Cortex of kidney (tissue), 1 donor: ENCODE measurements at places on chromosomes 13 and 19.

- no peak for DNase-seq
These were observed 46.0 kb upstream of the STK24 start for GRCh38 chr13:98622931-98623331.

- no peak for DNase-seq
These were observed 88.8 kb upstream of the GJB6 start for GRCh38 chr13:20320885-20321284.

DNA sequence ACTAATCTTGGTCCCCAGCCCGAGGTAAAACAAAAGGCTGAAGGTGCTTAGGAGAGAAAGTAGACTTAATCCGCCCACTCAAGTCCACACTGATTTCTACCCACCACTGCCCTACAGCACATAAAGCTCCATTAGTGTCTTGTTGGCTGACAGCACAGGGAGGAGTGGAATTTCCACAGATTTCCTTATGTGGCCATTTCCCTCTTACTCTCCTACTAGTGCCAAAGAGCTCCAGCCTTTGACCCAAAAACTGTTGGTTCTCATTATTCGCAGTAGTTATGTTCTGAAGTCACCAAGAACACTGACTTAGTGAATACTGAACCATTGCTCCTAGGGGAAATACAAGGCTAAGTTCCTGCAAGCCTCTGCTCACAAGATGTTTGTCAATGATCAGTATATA is 61.2 kb downstream of the RAB20 start:
- no peak for DNase-seq

DNA sequence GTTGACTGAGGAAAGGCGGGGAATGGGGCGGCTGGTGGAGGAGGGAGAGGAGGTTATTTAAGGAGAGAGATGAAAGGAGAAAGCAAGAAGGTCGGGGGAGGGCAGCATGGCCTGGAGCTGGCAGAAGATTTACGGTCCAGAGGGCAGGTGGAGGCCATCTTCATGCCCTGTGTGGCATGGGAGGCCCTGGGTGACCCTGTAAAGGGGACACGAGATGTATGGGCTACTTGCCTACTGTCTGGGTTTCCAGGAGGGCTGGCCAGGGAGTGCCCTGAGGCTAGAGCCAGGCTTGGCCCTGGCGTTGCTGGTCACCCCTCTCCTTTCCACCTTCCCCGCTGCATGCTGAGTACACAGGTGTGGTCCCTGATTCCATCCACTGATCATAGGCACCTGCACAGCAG is 6.1 kb downstream of the WTIP start:
- DNase-seq = no peak

DNA sequence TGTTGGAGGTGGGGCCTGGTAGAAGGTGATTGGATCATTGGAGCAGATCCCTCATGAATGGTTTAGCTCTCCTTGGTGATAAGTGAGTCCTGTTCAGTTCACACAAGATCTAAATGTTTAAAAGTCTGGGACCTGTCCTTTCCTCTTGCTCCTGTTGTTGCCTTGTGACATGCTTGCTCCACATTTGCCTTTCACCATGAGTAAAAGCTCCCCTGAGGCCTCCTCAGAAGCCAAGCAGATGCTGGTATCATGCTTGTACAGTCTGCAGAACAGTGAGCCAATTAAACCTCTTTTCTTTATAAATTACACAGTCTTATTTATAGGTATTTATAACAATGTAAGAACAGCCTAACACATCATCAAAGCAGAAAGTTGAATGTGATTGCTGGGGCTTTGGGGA is 24.2 kb upstream of the RFC3 start:
- no peak for DNase-seq

DNA sequence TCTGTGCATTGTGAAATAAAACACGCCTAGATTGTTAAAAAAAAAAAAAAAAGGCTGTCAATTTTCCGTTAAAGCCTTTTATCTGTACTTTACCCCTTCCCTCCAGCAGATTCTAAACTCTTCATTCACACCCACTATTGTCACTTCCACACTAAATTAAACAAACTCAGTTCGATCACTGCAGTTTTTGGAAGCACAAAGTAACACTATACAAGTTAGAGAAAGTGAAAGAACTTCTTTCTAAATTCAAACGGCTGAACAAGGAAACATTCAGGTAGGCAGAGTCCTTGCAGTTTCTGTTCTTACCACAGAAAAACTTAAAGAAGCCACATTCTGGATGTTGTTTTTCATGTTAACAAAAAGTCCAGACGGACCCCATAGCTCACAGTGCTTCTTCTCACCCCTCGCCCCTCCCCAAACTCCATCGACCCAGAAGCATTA is 27.5 kb upstream of the UBE2L5 start:
- DNase-seq = no peak

- no peak for DNase-seq
These were observed 122.3 kb downstream of the B3GLCT start for GRCh38 chr13:31322026-31322425.

DNA sequence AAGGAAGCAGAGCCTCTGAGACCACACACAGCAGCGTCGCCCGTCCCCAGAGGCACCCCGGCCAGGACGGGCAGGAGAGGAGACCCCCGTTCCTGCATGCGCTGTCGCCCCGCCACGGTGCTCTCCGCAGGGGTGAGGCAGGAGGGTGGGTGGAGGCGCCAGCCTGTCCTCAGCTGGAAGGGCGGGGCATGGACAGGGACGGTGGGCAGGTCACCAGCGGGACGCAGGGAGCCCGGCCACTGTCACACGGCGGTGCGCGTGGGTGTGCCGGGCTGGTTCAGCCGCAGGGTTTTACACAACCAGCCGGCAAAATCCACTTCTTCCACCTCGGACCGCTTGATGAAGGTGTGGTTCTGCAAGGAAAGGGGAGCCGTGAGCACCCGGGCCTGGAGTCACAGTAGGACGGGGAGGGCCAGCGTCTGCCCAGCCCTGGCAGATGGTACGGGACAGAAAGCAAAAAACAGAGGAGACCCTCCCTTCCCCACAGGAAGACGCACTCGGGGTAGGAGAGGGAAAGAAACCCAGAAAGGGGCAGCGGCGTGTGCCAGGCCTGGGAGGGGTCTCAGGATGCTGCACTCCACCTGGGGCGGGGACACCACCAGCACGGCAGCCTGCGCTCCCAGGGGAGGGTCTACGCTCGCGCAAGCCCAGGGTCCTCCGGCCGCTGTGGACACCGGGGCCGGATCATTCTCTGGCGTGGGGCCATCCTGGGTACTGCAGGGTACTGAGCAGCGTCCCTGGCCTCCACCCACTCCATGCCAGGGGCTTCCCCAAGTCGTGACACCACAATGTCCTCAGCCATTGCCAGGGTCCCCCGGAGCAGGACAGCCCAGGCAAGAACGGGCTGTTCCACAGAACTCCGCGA is 23.9 kb upstream of the ZBTB7A start:
- DNase-seq = no peak

- DNase-seq = no peak
These were observed 14.4 kb downstream of the CABP5 start for GRCh38 chr19:48029431-48029830.

DNA sequence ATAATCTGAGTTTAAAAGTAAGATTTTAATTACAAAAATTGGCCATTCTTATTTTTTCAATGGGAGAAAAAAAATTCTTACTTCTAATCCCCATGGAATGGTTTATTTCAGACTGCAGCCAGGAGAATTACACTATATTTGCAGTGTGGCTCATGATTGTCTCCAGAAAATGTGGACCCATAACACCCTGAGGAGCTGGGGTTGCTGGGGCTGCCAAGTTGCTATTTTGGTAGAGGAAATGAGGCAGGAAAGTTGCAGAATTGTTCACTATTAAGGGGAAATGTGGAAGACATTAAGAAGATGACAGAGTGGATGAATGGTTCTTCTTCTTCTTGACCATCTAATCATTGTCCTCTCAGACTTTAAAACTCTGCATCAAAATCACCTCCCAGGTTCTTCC is 4.6 kb upstream of the SCEL start:
- DNase-seq = no peak

DNA sequence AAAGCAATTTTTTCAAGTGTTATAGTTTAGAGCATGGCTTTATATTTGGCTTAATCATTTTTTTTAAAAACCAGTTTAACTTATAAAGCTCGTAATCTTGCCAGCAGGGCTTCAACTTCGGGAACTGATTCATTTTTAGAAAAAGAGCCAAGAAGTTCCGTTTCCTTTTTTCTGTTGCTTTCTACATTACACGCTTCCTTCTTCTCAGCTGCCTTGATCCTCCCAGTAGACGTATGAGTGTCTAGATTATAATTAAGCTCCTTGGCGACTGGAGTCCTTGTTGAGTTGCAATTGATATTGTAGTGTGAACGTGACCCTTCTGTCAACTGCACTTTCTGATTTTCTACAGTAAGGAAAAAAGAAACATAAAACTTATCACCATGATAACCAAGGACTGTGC is 497.2 kb downstream of the DIAPH3 start:
- no peak for DNase-seq

GRCh38 chr19:30394481-30395151 is 22.4 kb downstream of the ZNF536 start:
- DNase-seq = no peak

- no peak for DNase-seq
These were observed 23.8 kb downstream of the LCP1 start for GRCh38 chr13:46158222-46158621.

DNA sequence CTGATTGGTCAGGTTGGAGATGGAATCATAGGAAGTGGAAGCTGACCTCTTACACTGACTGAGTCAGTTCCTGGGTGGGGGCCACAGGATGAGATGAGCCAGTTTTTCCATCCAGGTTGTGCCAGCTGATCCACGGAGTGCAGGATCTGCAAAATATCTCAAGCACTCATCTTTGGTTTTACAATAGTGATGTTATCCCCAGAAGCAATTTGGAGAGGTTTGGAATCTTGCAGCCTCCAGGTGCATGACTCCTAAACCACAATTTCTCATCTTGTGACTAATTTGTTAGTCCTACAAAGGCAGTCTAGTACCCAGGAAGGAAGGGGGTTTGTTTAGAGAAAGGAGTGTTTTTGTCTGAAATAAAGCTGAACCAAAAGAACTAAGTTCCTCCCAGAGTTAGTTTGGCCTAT is 212.8 kb downstream of the SLITRK6 start:
- no peak for DNase-seq

- no peak for DNase-seq
These were observed 14.0 kb upstream of the CELF5 start for GRCh38 chr19:3210347-3211017.

GRCh38 chr19:51777570-51778462 is 16.8 kb downstream of the FPR2 start:
- DNase-seq = no peak

GRCh38 chr13:104759069-104759468 is 1692.9 kb upstream of the SLC10A2 start:
- no peak for DNase-seq

GRCh38 chr19:55809381-55810058 is 22.3 kb downstream of the NLRP11 start:
- DNase-seq = no peak

- no peak for DNase-seq
These were observed 6.3 kb downstream of the PLEKHF1 start for GRCh38 chr19:29671393-29672160.

- DNase-seq = no peak
These were observed 5.8 kb downstream of the DYRK1B start for GRCh38 chr19:39828015-39828653.

DNA sequence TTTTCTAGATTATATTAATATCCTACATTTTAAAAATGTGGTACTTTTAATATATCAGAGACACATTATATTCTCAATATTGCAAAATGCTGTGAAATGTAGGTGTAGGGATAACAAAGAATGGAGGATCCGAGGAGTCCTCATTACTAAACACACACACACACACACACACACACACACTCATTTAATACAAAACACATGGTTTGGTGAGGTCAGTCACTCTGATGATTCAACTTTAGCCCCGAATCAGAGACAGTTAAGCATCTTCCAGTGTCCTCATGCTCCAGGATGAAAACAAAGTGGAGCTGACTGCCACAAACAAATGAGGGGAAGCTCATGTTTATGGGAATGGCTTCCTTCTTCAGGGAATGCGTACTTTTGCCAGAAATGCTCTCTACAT is 147.5 kb downstream of the CYSLTR2 start:
- DNase-seq = no peak

DNA sequence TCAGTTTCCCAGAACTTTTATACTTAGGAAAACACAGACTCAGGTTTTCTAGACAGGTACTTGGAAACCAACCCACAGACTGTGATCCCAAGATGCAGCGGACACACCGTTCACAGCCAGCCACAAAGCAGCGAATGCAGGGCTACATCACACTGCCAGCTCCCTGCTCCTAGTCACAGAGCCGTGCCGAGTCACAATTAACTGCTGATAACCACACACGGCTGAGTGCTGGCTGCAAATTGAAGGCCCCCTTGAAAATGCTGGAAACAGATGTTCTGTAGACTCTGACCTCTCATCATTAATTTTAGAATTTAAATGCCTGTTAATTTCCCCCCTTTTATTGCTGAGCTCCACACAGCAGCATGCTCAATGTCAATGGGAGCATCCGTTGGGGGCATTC is 78.6 kb upstream of the SIAH3 start:
- no peak for DNase-seq

DNA sequence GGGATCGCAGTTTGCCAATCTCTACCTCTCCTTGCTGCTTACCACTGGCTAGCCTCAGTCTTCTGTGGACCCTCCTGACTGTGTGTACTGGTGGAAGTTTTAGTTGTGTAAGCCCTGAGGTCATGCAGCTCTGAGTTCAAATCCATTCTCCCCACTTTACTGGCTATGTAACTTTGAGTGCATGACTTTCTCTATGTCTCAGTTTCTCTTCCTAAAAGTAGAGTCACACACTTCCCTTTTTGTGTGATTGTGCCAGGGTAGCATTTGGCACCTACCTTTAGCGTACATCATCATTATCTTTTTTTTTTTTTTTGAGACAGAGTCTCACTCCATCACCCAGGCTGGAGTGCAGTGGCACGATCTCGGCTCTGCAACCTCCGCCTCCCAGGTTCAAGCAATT is 70.3 kb downstream of the MAP4K1 start:
- DNase-seq = no peak

DNA sequence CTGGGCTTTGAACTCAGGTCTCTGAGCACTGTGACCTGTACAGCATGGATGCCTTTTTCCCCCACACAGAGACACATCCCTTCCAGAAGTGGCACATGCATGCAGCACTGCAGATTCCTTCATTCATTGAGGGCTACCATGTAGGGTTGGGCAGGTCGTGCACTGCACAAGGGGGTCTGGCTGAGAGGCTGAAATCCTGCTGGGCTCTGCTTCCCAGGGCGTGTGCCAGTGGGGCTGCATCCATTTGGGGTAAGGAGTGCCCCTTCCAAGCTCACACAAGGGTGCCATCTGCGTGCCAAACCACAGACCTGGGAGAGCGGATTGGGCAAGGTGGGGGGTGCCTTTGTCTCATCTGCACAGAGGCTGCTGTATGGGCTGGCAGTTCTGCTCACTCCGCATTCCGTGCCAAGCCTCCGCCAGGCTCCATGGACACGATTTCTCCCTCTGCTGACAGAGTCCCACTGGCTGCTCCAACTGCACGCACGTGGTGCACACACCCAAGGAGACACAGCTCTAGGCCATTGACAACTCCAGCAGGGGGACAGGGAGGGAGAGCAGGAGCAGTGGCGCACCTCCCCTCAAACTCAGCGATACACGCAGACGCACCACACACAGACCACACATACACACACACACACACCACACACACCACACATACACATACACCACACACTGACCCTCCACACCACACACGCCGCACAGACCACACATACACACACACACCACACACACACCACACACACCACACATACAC is 4.5 kb upstream of the SHISA7 start:
- DNase-seq = no peak
